ENCODE measurements at places on chromosomes 2 and 18.

GRCh38 chr18:72436401-72436800, 107.7 kb downstream of the CBLN2 start:
- DNase-seq: no peak

DNA sequence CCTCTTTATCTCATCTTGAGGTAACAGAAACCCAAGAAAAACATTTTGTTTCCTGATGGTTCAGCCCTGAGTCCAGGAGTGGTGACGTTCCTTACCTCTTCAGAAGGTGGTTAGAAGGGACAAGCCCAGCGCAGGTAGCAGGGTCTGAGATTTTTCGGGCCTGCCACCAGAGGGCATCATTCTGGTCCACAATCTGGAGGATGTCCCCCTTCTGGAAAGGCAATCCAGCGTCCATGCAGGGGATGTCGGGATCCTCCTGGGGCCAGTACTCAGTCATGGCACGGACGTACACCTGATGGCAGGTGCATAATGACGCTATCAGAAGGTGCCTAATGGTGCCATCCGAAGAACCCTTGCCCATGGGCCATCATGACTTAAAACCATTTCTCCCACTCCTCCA, 17.7 kb downstream of the MPP4 start:
- no peak for DNase-seq

- DNase-seq: no peak
Measured at GRCh38 chr2:40200366-40200915, 251.4 kb downstream of the SLC8A1 start.

- DNase-seq: no peak
Measured at GRCh38 chr2:164840458-164840929, 1.1 kb downstream of the COBLL1 start.

GRCh38 chr2:232870766-232871371, 805 bp downstream of the SNORC start:
- no peak for DNase-seq

GRCh38 chr2:229852565-229852964, 69.2 kb downstream of the TRIP12 start:
- peak; percentile 47 for DNase-seq

DNA sequence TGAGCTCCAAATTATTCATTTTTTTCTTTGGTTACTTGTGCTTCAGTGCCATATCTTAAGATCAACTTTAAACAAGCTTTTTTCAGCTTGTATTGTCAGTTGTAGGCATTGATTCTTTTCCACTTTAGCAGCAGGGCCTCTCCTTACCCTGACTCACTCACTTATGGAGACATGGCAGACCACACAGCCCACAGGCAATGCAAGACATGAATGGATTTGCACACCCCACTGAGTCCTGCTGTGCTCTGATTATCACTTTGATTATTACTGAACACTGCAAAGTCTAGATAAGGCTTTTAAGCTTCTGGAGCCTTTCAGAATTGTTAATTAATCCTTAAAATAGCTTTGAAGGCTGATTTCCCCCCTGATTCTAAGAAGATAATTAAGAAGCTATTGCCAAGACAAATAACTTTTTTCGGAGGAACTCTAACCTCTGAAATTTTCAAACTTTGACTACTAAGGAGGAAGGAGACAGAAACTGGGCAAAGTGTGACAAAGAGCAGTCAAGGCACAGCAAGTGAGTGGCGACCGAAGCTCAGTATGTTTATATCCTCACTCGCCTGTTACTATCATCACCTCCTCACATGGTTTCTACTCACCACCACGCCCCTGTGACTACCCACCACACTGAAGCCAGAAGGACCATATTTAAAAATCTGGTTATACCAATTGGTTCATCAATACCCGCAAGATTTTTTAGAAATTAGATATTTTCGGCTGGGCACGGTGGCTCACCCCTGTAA, 43.3 kb downstream of the CACNB4 start:
- DNase-seq: no peak

- DNase-seq: no peak
Measured at GRCh38 chr2:206198677-206199076, 39.0 kb downstream of the EEF1B2 start.

DNA sequence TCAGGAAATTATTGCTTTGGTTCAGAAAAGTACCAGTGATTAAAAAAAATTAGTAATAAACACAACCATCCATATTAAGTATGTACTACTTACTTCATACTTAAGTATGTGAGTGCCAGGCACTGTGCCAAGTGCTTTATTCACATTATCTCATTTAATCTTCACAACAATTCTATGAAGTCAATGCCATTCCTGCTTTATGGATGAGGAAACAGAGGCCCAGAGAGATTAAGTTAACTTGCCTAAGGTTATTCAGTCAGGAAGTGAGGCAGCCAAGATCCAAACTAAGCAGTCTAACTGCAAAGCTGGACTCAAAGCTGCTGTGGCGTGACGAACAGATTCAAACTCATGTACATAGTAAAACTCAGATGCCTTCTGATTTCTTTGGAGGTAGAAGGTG, 22.3 kb downstream of the DTNB start:
- no peak for DNase-seq

- DNase-seq: no peak
Measured at GRCh38 chr2:149148194-149149006, 109.9 kb downstream of the LYPD6B start.

- DNase-seq: peak; percentile 39
Measured at GRCh38 chr18:46070815-46071652, 1.0 kb downstream of the PSTPIP2 start.

GRCh38 chr2:232850039-232850438, 20.0 kb upstream of the SNORC start:
- no peak for DNase-seq

- no peak for DNase-seq
Measured at GRCh38 chr18:35077937-35078336, 36.7 kb downstream of the MAPRE2 start.

DNA sequence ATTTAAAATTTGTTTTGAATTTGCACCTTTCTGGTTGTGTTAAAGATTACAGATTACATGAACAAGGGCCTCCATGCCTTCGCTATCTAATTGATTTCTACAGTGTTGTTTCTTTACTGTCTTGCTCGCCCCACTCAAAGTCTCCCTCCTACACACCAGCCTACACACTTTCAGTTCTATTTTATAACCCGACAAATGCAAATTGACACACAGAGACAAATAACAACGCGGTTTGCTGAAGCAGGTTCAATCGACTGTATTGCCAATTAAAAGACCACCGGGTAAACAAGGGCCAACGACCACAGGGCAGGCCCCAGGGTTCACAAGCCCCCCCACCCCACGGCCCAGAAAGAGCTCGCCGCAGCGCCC, 869 bp downstream of the STARD7 start:
- DNase-seq: no peak

DNA sequence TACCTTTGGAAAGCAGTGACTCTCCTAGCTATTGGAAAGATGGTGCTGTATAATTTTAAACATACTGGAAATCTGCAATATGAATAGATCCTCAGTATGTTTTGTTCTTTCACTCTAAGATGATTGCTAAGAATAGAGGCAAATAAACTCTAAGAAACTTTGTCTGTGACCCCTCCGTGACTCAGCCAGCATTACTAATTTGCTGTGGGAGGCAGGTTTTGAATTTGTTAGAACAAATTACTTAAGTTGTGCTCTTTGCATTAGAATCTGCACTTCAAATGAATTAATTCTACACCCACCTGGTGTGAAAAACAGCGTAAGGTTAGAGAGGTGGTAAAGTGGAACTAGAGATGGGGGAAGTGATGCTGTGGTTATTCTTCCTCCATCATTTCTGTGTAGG, 142.2 kb downstream of the RAPGEF4 start:
- DNase-seq: no peak

- no peak for DNase-seq
Measured at GRCh38 chr2:134892282-134893035, 26.2 kb upstream of the CCNT2 start.

DNA sequence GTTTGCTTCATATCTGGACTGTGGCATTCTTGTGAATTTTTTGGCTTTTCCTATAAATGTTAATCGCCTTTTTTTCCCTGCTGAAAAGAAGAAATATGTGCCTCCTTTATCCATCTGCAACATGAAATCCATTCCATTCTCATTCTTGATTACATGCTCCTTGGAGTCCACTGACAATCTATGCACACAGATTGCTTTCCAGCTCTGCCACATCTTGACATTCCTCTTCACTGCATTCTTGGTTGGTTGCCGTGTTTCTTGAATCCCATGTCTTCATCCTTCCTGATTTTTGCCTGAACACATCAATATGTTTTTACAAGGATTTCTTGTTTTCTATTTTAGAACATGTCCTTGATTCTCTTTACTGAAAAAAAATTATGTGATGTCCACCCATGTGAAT, 26.7 kb upstream of the BIRC6 start:
- DNase-seq: no peak

DNA sequence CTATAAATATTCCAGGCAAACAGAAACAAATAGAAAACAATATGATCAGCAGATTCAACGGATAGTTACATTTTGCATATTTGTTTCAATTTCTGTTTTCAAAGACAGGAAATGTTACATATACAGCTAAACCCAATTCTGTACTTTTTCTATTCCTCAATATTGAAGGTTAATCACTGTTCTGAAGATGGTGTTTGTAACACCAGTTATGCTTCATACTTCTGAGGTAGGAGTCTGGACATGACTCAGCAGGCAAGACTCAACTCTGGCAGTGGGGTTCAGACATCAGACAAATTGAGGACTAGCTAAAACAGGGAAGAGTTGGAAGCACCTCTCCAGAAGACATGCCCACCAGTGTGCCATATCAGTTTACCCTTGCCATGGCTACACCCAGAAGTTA, 16.6 kb downstream of the SERPINB13 start:
- no peak for DNase-seq

DNA sequence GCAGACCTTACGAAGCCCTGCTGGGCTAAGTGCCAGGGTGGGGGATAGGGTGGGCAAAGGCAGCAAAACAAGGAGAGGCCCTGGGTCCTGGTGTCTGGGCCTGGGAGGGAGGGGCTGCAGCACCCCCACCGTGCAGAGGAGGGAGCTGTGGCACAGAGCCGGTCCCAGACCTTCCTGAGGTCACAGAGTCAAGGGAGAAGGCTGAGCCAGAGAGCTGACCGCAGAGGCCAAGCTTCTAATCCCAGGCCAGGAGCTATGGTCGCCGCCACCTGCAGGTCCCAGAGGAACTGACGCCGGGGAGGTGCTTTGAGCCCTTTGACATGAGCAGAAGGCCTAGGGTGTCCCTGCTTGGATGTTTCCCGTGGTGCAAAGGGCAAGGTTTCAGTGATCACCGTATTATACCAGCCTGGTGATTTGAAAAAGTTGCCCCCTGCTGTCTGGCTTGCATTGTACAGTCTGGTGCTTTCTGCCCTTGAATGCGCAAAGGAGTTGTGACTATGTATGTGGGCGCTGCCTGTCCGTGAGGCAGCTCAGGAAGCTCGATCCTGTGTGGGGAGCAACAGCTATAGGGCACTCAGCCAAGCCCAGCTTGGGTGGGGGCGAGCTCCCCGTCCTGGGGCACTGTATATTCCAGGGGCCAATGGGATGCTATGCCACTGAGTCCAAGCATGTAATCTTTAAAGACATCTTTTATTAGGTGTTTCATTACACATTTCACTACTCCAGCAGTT, 44.3 kb downstream of the EDAR start:
- DNase-seq: no peak

DNA sequence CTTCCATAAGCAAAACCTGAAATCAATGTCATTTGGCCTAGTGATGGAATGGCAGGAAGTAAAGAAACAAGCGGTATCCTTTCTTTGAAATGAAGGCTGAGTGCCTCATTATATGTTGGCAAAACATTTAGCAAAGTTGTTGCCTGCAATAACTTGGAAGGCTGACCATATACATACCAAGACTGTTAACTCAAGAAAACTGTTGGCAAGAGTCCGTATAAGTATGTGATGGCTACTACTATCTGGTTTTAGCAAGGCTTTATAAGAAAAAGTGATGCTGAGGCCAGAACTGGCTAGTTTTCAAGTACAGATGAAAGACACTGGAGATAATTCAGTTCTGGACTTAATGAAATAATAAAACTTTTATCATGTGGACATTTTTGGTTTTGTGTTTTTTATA, 356.2 kb downstream of the ZNF521 start:
- no peak for DNase-seq

GRCh38 chr2:196703695-196704094, 64.2 kb downstream of the CCDC150 start:
- DNase-seq: no peak

DNA sequence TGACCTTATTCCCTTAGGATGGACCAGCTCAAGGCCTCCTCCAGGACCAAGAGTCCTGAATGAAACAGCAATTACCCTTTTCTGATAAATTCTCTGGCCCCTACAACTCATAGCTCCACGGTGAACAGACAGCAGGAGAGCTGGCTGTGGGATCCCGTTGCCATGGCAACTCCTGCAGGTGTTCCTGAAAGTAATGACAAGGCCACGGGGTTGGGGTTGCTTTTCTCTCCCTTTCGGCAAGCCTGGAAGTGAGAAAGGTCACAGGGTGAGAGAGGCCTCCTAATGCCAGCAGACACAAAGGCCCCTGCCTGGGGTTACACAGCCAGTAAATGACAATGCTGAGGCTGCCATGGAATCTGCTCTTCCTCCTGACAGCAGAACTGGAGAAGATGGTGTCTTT, 403.0 kb downstream of the NBAS start:
- no peak for DNase-seq

DNA sequence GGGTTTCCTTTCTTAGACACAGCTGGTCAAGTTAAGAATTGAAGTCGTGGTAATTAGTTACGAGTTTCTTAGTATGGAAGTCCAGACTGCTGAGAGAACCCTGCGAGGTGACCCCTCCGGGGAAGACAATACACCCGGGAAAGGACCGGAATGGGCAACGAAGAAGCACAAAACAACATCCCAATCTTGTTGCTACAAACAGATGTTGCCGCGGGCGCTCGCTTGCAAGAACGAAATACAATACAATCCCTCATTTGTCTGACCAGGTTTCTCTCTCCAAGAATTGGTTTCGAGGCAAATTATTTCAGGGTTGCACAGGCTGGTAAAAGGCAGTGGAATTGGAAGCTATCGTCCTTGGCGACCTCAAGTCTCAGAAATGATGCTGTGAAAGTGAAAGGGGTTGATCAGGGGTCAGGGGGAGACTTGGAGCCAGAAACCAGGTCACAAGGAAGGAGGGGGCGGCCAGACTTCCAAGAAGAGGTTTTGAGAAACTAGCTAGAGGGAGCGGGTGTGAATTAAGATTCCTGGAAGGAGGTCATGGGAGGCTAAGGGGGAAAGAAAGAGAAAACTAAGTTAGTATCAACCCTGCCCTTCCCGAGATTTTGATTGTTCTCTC, 401.9 kb downstream of the HRH4 start:
- no peak for DNase-seq

GRCh38 chr18:47756364-47757016, 174.0 kb downstream of the SMAD2 start:
- DNase-seq: peak; percentile 49

DNA sequence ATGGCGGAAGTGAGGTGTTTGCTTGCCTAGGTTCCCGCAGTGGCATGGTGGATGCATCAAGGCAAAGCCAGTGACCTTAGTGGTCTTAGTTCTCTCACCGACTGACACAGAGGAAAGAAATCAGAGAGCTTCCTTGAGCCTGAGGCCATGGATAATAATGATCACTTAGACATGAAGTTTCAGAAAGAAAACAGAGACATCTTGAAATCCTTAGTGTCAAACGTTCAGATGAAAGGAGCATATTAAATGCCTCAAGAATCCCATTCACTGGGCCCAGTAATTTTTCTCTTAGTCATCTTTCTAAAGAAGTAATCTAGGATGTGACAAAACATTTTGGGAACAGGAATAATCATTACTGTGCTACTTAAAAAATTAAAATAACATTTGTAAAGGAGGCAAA, 35.2 kb downstream of the COPS8 start:
- DNase-seq: no peak
